ENCODE measurements at places on chromosomes 3 and 15. TPM values are rescaled to one million over a fixed set of nuclear protein-coding genes. Genes with fewer than 3 reads are reported as not detected.

GRCh38 chr3:16908896-16909295 is 24.1 kb downstream of the PLCL2 start:
- H3K4me1 ChIP-seq: peaks cover 36% of the 10 kb centered on the region
- H3K27ac ChIP-seq: no peak overlapping the region
- H3K4me3 ChIP-seq: no peak overlapping the region
- H3K36me3 ChIP-seq: no peaks in the 10 kb centered on the region
- DNase-seq: no peak
- H3K27me3 ChIP-seq: no peaks in the 10 kb centered on the region

DNA sequence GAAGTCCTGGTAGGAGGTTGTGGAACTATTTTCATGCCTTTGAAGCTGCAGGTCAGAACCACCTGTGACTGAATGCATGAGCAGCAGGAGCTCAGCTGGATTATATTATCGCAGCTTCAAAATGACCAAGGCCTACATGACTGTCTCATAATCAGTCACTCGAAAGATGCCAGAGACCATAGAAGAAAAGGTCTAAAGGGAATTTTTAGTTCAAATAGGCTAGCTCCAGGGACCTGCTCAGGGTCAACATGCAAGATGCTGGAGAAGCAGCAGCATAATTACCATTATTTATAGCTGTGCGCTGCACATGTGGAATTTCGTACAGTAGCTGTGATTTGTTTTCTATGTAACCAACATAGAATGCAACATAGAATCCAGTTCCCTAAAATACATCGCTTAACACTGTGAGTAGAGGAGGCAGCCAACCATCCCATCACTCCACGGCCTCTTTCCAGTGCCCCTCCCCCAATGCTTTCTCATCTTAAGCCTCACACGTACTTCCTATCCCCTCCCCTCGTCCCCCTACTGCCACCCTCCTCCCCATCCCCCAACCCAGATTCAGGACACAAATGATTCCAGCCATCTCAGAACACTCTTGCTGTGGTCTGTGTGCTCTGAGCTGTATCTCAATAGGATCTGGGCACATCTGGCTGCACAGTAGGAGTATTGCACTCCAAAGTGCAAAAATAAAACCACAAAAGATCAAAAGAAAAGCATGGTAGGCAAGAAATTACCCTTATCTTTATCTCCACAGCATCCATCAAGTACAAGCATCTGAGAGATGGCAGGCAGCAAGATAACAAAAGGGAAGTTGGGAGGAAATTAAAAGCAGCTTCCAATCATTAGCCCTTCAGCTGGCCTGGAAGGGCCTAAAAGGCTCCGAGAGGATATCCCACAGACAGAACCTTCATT is 352.8 kb upstream of the SEMA6D start:
- H3K36me3 ChIP-seq: no peaks in the 10 kb centered on the region
- H3K4me1 ChIP-seq: no peaks in the 10 kb centered on the region
- H3K27me3 ChIP-seq: no peaks in the 10 kb centered on the region
- H3K27ac ChIP-seq: no peak overlapping the region
- H3K4me3 ChIP-seq: no peak overlapping the region
- DNase-seq: no peak

- H3K36me3 ChIP-seq: peaks cover under 1% of the 10 kb centered on the region
- H3K4me1 ChIP-seq: peaks cover 11% of the 10 kb centered on the region
- H3K4me3 ChIP-seq: no peak overlapping the region
- no peak overlapping the region for H3K27ac ChIP-seq
- no peak for DNase-seq
Observed at GRCh38 chr15:101169495-101170071, 82.3 kb downstream of the CHSY1 start.

COL6A5 gene
- polyA plus RNA-seq: not detected

TRANK1 gene
- 24.6 TPM for polyA plus RNA-seq

KBTBD13 gene
- not detected for polyA plus RNA-seq

GRCh38 chr3:52763466-52763865 is 7.3 kb downstream of the NEK4 start:
- no peak for DNase-seq
- no peaks in the 10 kb centered on the region for H3K27me3 ChIP-seq
- H3K36me3 ChIP-seq: peaks cover 62% of the 10 kb centered on the region
- no peaks in the 10 kb centered on the region for H3K4me1 ChIP-seq
- H3K27ac ChIP-seq: no peak overlapping the region

DNA sequence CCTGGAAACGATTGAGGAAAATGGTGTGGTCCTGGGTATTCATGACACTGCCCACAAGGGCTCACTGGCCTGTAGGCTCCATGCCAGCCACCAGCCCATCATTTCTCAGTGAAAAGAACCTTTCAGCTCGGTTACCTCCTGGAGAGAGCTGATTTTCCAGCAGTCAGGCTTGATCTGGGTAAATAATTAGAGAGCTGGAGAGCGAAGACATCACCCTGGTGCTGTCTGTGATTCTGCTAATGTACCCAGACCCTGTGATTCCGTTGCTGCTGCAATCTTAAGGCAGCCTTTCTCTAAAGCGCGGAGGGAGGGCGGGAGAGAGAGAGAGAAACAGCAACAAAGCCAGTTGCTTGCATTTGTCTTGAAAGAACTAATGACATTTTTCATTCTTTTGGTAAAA is 221.9 kb upstream of the TOPAZ1 start:
- H3K4me1 ChIP-seq: no peaks in the 10 kb centered on the region
- no peaks in the 10 kb centered on the region for H3K36me3 ChIP-seq
- H3K27me3 ChIP-seq: peaks cover 28% of the 10 kb centered on the region
- no peak overlapping the region for H3K4me3 ChIP-seq
- DNase-seq: no peak

DNA sequence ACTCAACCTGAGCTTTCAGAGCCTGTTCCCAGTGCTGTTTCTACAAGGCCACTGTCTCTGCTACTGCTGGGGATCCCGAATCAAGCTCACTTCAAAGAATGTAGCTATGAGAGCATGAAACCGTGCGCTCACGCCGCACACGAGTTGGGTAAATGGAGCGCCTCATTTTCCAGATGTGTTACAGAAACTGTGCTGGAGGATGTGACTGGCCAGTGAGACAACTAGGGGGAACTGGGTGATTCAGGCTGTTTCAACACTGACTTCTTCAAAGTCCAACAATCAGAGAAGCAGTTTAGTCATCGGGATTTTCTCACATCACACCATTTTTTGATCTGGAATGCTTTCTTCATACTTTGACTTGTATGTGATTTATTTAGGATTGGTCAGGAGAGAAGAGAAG is 3.5 kb downstream of the ZNF710 start:
- H3K4me3 ChIP-seq: no peak overlapping the region
- H3K27ac ChIP-seq: no peak overlapping the region
- no peaks in the 10 kb centered on the region for H3K36me3 ChIP-seq
- H3K27me3 ChIP-seq: no peaks in the 10 kb centered on the region
- peaks cover 62% of the 10 kb centered on the region for H3K4me1 ChIP-seq

GRCh38 chr3:115099986-115100571 is 47.0 kb downstream of the ZBTB20 start:
- no peaks in the 10 kb centered on the region for H3K27me3 ChIP-seq
- DNase-seq: peak; percentile 41

- no peaks in the 10 kb centered on the region for H3K36me3 ChIP-seq
- no peak overlapping the region for H3K27ac ChIP-seq
- DNase-seq: no peak
- no peaks in the 10 kb centered on the region for H3K4me1 ChIP-seq
- no peaks in the 10 kb centered on the region for H3K27me3 ChIP-seq
Observed at GRCh38 chr3:161866176-161866575, 369.6 kb downstream of the OTOL1 start.

PFN2 gene
- polyA plus RNA-seq: 4.1 TPM

DNA sequence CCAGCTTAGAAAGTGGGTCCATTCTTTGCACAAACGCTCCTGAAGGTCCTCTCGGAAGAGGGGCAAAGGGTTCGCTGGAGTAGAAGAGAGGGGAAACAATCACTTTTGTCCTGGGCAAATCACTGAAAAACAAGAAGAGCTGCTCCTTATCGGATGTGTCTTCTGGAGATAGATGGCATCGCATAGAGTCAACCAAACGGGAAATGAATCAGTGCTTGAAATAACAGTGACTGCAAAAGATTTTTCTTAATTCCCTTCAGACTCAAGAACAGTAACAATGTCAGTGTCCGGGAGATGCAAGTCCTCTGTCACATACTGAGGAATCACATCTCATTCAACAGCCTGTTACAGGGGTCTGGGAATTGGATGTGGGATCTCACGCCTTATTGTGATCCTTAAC is 78.8 kb upstream of the PCSK6 start:
- peaks cover 2% of the 10 kb centered on the region for H3K27me3 ChIP-seq
- no peaks in the 10 kb centered on the region for H3K36me3 ChIP-seq
- no peak overlapping the region for H3K27ac ChIP-seq
- no peak overlapping the region for H3K4me3 ChIP-seq

DNA sequence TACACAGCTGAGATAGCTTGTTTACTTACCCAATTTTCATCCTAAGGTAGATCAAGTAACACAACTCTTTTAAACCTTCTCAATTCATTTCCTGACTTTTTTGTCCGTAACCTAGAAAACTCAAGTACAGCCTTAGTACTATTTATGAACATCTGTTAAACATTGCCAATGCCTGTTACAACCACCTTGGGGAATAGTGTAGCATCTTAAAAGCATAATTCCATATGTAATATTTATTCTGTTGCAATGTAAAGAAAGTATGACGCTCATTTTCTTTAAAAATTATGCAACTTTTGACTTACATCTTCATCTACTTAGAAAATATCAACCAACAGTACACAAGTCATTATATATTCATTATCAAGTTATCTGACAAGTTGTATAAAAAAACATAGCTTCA is 54.6 kb downstream of the SUCLG2 start:
- DNase-seq: no peak
- H3K27me3 ChIP-seq: no peaks in the 10 kb centered on the region
- H3K4me1 ChIP-seq: peaks cover 33% of the 10 kb centered on the region
- peaks cover 10% of the 10 kb centered on the region for H3K36me3 ChIP-seq
- H3K4me3 ChIP-seq: peak overlapping the region; percentile 16

STX19 gene
- polyA plus RNA-seq: not detected

DNA sequence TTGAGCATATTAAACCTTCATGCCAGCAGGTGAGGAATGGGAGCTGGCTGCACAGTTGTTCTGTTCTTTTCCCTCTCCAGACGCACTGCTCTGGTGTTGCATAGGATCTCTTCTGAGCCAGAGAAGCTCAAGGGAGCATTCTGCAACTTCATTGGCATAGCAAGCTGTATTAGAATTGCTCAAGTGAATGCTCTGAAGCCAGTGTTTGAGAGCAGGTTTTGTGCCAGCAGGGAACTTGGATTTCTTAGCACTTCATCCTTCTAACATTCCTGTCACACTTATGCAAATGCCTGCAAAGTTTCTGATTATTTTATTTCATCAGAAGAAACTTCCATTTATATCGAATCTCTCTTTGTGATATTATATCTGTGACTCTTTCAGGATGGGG is 366.6 kb downstream of the AGBL1 start:
- DNase-seq: no peak
- no peaks in the 10 kb centered on the region for H3K4me1 ChIP-seq
- H3K27me3 ChIP-seq: no peaks in the 10 kb centered on the region
- no peak overlapping the region for H3K4me3 ChIP-seq

XCR1 gene
- not detected for polyA plus RNA-seq

CSPG5 gene
- polyA plus RNA-seq: not detected

GHSR gene
- not detected for polyA plus RNA-seq

SLC28A2 gene
- polyA plus RNA-seq: not detected

C3orf22 gene
- not detected for polyA plus RNA-seq

DNA sequence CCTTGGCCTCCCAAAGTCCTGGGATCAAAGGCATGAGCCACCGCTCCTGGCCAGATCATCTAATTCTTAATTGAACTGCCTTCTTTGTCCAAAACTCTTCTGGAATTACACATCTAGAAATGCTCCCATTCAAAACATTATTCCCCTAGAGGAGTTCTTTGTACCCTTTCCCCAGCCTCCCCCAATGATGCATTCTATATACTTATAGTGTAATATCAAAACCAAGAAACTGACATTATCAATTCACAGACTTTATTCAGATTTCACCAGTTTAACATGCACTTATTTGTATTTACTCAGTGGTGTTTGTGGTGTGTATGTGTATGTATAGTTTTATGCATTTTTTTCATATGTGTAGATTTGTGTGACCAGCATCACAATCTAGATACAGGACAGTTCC is 85.0 kb downstream of the PTPRG start:
- H3K27ac ChIP-seq: no peak overlapping the region
- no peak for DNase-seq
- H3K36me3 ChIP-seq: no peaks in the 10 kb centered on the region
- H3K27me3 ChIP-seq: no peaks in the 10 kb centered on the region

EPHB3 gene
- polyA plus RNA-seq: not detected

ZNF717 gene
- 6.0 TPM for polyA plus RNA-seq

DNA sequence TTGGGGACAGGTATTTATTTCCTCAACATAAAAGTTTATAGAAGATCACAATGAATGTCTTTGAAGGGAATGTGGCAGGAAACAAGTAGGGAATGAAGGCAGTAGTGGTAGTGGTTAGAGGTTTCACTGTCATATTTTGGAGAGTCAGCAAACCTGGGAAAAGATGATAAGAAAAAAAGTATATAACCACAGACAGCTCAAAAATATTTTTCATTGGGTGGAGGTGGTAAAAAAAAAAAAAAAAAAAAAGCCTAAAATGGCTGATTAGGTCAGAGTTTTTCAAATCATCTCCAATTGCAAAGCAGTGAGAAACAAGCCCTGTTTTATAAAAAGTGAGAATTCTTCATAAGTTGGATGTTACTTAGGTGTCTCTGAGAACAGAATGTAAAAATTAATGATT is 400.0 kb downstream of the LSAMP start:
- no peaks in the 10 kb centered on the region for H3K36me3 ChIP-seq
- DNase-seq: no peak
- no peak overlapping the region for H3K4me3 ChIP-seq
- no peaks in the 10 kb centered on the region for H3K4me1 ChIP-seq
- H3K27me3 ChIP-seq: no peaks in the 10 kb centered on the region
- H3K27ac ChIP-seq: no peak overlapping the region

- H3K27me3 ChIP-seq: peaks cover 20% of the 10 kb centered on the region
- H3K4me1 ChIP-seq: no peaks in the 10 kb centered on the region
- no peak overlapping the region for H3K27ac ChIP-seq
- DNase-seq: no peak
Observed at GRCh38 chr3:152480282-152480953, 211.7 kb downstream of the MBNL1 start.

MAP1A gene
- polyA plus RNA-seq: not detected

DNA sequence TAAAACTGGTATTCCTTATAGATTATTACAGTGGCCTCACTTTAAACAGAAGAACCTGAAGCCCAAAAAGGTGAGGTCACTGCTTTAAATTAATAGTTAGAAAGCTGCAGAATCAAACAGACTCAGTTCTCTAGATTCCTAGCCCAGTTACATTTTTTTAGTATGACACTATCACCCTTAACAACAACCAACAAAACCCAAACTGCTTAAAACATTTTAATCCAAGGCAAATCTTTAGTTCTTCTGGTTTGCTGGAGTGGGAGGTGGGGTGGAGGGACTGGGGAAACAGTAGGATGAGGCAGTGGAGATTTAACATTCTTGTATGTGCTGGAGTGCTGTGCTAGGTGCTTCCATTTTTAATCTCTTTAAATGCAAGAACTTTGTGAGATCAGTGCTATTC is 631.6 kb upstream of the KCNMB2 start:
- H3K4me1 ChIP-seq: no peaks in the 10 kb centered on the region
- no peak for DNase-seq
- H3K27me3 ChIP-seq: no peaks in the 10 kb centered on the region
- H3K36me3 ChIP-seq: no peaks in the 10 kb centered on the region
- H3K4me3 ChIP-seq: no peak overlapping the region

Data from CD4-positive, CD25-positive, alpha-beta regulatory T cell (primary cell).